ENCODE measurements at places on chromosomes 16 and 17.

DNA sequence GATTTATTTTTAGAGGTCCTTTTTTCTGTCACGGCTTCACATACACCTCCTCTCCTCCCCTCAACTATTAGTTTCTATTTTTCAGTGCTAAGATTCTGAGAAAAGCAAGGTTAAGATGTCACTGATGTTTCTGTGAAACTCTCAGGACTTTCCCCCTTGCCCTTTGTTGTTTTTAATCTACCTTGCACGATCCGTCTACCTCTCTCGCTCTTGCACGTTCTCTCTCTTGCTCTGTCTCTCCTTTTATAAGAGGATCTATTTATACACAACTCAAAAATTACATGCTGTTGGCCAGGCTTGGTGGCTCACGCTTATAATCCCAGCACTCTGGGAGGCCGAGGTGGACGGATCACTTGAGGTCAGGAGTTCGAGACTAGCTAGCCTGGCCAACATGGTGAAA is 43.6 kb downstream of the RPA1 start:
- no peak for DNase-seq

DNA sequence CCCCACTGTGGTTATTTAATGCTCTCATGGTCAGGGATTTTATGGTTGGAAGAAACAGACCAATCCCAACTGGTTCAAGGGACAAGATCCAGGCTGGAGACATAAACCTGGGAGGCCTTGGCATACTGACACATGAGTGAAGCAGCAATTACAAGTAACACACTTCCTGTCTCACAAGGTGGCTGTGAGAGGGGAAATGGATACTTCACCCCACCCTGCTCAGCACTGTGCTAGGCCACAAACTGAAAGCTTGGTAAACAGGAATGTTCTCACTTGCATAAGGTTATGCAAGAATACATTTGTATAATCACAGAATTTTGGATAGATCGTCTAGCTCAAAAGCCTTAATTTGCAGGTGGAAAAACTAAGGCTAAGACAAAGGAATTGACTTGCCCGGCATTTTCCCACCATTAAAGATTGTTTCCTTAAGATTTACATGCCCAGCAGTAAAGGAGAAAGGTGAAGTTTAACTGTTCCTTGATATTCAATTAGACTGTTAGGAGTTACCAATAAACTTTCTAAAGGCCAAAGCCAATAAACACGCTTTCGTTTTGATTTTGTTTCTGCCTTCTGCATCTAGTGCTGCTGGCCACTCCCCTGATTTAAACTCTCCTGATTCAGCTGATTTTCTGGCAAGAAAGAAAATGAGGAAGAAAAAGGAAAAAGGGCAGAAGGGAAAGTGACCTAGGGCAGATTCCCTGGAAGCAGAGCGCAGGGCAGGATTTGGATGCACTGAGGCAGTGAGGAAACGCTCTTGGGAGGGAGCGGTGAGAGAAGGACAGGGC is 215.6 kb upstream of the CDH5 start:
- no peak for DNase-seq

- DNase-seq: no peak
Measured at GRCh38 chr17:56144223-56144622, 9.1 kb upstream of the ANKFN1 start.

DNA sequence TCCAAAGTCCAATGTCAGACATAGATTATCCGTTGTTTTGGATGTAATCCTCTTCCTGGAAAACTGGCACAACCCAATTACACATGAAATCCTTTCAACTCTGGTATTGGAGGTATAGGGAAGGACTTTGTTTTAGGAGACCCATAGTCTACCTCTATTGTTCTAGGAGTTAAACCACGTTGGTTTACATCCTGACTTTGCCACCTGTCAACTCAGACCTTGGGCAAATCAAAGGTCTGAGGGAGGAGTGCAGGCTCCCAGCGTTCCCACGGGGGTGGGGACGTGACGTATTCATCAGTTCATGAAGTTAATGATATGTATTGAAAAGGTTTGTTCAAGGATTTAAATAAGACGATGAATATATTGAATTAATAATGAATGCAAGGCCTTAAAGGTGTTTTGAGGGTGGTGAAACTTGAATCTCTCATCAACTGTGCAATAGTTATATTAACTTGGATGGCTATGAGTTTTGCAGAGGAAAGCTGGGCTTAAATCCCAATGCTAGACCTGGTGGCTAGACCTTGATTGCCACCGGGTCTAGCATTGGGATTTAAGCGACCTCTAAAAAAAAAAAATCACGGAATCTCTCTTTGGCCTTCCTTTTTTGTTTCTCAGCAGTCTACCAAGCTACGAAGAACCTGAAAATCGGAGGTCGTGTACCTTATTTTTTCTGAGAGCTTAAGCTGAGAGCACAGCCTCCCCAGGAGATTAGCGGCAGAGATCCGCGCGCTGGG is 744 bp upstream of the NF1 start:
- no peak for DNase-seq

DNA sequence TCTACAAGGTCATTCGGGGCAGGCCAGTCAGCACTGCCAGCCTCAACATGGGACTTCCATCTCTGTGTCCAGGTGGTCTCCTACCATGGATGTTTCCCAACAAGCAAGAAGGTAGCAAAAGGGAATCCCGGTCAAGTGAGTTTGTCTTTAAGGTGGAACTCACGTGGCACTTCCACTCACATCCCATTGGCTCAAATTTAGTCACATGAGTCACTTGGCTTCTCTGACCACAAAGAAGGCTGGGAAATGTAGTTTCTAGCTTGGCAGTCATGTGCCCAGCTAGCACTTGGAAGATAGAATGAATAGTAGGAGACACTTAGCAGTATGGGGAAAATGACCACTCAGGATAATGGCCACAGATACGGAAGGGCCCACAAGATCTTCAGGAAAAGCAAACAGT is 106.6 kb downstream of the AIPL1 start:
- no peak for DNase-seq

DNA sequence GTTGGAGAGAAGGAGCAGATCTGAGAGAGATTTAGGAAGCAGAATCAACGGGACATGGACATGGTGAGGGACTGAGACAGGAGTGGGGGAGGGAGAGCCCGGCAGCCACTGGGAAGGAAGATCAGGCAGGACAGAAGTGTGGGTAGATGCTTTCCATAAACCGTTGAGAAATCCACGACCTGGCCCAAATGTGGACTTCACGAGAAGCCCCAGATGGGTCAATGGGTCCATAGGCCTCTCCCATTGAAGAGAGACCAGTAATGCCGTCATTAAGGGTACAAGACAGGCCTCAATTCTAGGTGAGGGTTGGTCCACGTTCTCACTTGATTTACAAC is 530 bp upstream of the CCL22 start:
- DNase-seq: no peak

All from KBM-7 (cell line).